ENCODE measurements at places on chromosomes 5 and 9.
A peak's percentile ranks its signal among the peaks of the same experiment; 100 is the strongest.

- DNase-seq, result peak; percentile 23
These were observed 470 bp downstream of the HBEGF start for GRCh38 chr5:140345919-140346347.

GRCh38 chr9:104633976-104634520, 16.0 kb upstream of the OR13C9 start:
- DNase-seq, result no peak

GRCh38 chr9:96619124-96619465, 548 bp downstream of the CDC14B start:
- DNase-seq, result no peak

DNA sequence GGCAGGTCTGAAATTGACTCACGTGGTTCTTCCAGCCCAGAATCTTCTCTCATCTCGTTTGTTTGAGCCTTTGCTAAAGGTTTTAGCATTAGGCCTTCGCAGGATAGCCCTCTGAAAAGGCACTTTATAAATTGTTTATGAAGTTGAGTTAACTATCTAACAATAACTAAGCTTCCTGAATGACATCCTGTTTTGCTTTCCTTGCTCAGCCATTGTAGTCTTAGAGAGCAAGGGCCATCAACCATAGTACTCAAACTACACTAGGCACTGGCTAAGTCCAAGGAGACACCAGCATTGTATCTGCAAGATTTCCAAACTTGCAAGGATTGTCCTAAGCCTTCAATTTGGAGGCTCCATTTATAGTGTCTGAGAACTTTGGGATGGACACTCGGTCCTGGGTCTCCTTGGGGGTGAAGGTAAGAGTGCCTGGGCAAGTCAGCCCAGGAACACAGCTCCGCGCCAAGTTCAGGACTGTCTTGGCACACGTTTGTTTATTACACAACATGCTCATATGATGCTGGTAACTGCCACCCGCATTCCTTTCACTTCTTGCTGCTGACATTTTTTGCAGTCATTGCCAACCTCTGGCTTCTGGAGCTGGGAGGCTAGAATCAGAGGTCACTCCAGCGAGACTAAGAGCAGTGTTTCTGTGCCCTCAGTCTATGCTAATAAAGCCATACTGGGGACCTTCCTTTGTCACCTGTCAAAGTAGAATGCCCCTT, 151.1 kb downstream of the ESM1 start:
- DNase-seq, result no peak

GRCh38 chr5:77218263-77218662, 7.8 kb downstream of the PDE8B start:
- DNase-seq, result no peak

DNA sequence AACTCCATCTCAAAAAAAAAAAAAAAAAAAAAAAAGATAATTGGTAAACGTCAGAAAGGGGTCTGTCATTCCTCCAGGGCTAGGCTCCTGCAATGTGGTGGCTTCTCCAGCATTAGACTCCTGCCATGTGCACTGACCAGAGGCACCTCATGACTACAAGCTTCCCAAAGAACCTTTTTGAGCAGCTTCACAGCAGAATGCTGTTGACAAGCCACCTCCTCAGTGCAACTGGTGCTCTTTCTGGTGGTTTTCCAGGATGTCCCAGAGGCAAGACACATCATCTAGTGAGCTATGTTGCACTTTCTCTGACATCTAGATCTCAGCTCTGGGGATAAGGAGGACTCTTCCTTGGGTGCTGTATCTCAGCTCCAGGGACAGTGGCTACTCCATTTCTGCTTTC, 11.6 kb downstream of the RPL37 start:
- no peak for DNase-seq
